ENCODE measurements at places on chromosomes 7 and 10. TPM values are rescaled to one million over a fixed set of nuclear protein-coding genes. Genes with fewer than 3 reads are reported as not detected.

DNA sequence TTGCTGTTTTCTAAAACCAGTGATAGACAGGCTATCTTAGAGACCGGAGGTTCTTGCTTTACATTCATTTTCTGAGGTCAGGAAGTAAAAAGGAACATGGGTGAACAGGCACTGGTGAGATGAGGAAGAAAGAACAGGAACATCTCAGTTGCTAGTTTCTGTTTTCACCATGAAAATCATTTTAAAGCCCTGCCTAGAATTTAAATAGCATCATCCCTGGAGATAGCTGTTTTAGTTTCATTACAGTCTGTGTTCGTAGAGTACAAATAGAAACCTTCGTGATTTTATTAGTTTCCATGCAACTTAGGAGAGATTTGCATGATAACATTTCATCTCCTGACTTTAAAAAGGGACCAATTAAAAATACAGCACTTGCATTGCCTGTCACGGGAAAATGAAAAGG is 14.7 kb downstream of the KCNMA1 start:
- H3K27me3 ChIP-seq = no peaks in the 10 kb centered on the region
- DNase-seq = no peak
- H3K36me3 ChIP-seq = peaks cover 18% of the 10 kb centered on the region
- H3K27ac ChIP-seq = peak overlapping the region; percentile 76
- peak overlapping the region; percentile 78 for H3K4me3 ChIP-seq
- peaks cover 91% of the 10 kb centered on the region for H3K4me1 ChIP-seq

- peaks cover 44% of the 10 kb centered on the region for H3K36me3 ChIP-seq
- peak overlapping the region; percentile 52 for H3K4me3 ChIP-seq
- H3K27ac ChIP-seq = peak overlapping the region; percentile 92
- no peak for DNase-seq
Measured at GRCh38 chr10:80498078-80498832, 39.4 kb upstream of the SH2D4B start.

DNA sequence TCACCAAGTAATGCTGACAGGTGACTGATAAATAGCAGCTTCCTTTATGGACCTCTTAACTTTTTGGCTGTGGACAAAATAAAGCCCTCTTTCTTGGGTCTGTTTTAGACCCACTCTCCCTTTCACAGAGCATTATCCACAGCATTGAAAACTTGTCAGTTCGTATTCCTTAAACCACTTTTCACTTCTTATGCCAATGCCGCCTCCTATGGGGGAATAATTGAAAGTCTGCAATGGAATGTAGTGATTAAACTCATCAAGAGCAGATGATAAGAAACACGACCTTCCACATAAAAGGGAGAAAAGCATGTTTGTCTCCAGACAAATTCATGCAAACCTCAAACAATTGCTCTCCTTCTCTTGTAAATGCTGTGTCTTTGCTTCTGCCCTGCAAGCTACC is 153.4 kb downstream of the SORCS1 start:
- no peak for DNase-seq
- no peaks in the 10 kb centered on the region for H3K4me1 ChIP-seq
- no peak overlapping the region for H3K4me3 ChIP-seq
- no peaks in the 10 kb centered on the region for H3K36me3 ChIP-seq
- no peak overlapping the region for H3K27ac ChIP-seq

DNA sequence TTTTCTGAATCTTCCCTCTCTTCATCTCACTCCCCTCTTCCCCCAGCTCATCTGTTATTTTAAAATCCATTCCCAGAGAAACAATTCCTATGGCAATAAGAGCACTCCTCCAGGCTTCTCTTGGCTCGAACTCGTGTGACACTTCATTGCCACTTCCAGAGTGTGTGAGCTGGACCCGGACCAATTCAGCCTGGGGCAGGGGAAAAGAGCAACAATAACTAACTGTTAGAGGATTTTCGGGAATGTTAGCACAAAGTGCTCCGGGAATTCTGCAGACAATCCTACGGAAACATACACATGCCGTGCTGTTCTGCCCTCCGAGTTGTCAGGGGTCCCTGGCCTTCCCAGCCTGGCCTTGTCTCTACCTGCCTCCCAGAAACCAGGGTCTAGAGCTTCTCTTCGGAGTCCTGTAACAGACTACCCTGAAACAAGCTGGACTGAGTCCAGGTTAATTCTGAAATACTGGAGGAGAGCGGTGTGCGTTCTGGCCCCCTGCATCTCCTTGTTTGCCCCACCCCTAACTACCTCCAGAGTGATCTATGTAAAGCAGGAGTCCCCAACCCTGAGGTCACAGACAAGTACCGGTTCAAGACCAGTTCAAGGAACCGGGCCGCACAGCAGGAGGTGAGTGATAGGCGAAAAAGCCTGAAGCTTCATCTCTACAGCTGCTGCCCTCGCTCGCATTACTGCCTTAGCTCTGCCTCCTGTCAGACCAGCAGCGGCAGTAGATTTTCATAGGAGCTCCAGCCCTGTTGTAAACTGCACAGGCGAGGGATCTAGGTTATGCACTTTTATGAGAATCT is 11.3 kb downstream of the COL26A1 start:
- H3K27ac ChIP-seq = no peak overlapping the region
- DNase-seq = peak; percentile 10
- H3K4me3 ChIP-seq = no peak overlapping the region
- peaks cover 24% of the 10 kb centered on the region for H3K4me1 ChIP-seq
- H3K27me3 ChIP-seq = peaks cover 61% of the 10 kb centered on the region

GRCh38 chr7:138738551-138739335 is 37.6 kb upstream of the SVOPL start:
- no peak overlapping the region for H3K27ac ChIP-seq
- peak overlapping the region; percentile 50 for H3K4me3 ChIP-seq
- H3K36me3 ChIP-seq = no peaks in the 10 kb centered on the region
- no peaks in the 10 kb centered on the region for H3K27me3 ChIP-seq
- H3K4me1 ChIP-seq = peaks cover 31% of the 10 kb centered on the region

DNA sequence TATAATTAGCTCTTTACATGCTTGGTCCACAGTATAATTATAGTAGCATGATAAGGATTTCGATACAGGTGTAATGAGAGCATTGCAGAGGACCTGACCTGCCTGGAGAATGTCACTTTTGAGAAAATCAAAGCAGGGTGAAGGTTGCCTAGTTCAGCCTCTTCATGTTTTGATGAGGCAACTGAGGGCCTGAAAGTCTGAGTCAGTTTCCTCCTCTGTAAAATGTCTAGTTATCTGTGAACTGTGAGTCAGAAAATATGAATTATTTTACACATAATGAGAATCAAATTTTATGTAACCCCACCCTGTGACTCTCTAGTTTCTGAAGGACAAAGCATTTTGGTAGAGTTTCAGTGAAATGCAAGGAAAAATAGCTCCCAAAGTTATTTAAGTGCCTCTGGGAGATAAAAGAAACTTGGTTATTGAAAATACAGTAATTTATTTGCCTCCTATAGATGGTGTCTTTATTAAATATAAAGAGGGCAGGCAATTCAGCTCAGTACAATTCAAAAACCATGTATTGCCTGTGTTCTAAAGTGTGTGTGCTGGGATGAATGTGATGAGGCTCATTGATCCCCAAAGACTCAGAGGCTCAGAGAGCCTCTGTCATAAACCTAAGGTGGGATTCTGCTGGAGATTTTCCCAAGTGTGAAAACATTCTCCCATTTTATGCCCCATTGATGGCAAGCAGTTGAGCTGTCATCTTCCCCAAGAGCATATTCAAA is 37.3 kb upstream of the SAMD9L start:
- peaks cover 22% of the 10 kb centered on the region for H3K27me3 ChIP-seq
- H3K4me1 ChIP-seq = no peaks in the 10 kb centered on the region
- no peak overlapping the region for H3K4me3 ChIP-seq
- no peak overlapping the region for H3K27ac ChIP-seq

- no peak overlapping the region for H3K4me3 ChIP-seq
- no peaks in the 10 kb centered on the region for H3K27me3 ChIP-seq
- no peaks in the 10 kb centered on the region for H3K4me1 ChIP-seq
- no peak overlapping the region for H3K27ac ChIP-seq
- DNase-seq = no peak
- no peaks in the 10 kb centered on the region for H3K36me3 ChIP-seq
Measured at GRCh38 chr10:12941966-12942365, 59.5 kb downstream of the CCDC3 start.

GRCh38 chr10:109587366-109587765 is 335.9 kb downstream of the XPNPEP1 start:
- peaks cover 7% of the 10 kb centered on the region for H3K4me1 ChIP-seq
- H3K27me3 ChIP-seq = no peaks in the 10 kb centered on the region
- H3K4me3 ChIP-seq = no peak overlapping the region
- DNase-seq = no peak

FRA10AC1 gene
- total RNA-seq = 8.3 TPM

MRLN gene
- total RNA-seq = not detected

KIAA1217 gene
- total RNA-seq = 1.8 TPM

TMEM213 gene
- not detected for total RNA-seq

PTPRZ1 gene
- not detected for total RNA-seq
